Right renal pelvis (tissue), 4 donors: ENCODE measurements at places on chromosomes 4 and X. TPM values are rescaled to one million over a fixed set of nuclear protein-coding genes. Genes with fewer than 3 reads are reported as not detected.

The CTAG1A gene
- not detected for polyA plus RNA-seq

The SH3RF1 gene
- polyA plus RNA-seq: 32.7 TPM

The RBMX2 gene
- 28.4 TPM for polyA plus RNA-seq

The SSX5 gene
- polyA plus RNA-seq: not detected

The SEPTIN11 gene
- polyA plus RNA-seq: 234 TPM
